ENCODE measurements at places on chromosomes 5 and 9. TPM values are rescaled to one million over a fixed set of nuclear protein-coding genes. Genes with fewer than 3 reads are reported as not detected.

DNA sequence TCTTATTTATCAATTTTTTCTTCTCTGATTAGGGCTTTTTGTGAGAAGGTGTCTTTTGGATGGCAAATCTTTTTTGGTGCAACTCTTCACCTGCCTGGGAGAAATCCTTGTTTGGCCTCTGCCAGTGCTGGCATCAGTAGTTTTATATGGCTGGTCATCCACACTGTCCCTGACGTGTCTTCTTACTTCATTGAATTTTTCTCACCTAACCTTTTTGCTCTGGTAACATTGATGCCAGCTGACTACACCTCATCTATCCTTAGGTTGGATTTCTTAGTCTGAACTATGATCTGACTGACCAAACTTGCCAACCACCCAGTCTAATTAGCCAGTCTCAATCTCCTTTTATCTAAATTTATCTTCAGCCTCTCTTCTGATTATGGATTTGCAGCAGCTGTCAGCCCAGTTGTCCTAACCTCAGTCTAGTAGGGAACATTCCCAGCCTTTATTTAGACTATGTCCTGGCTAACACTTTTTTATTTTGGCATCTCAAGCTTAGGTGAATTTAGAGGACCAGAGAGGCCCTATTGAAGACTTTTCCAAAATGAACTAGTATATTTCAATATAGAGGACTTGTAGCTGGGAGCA lies 10.6 kb upstream of the TMEM38B start:
- no peaks in the 10 kb centered on the region for H3K4me1 ChIP-seq
- H3K4me3 ChIP-seq = no peak overlapping the region
- H3K27me3 ChIP-seq = no peaks in the 10 kb centered on the region
- H3K36me3 ChIP-seq = no peaks in the 10 kb centered on the region
- no peak overlapping the region for H3K27ac ChIP-seq

GRCh38 chr5:111606194-111606593 lies 93.9 kb upstream of the STARD4 start:
- no peaks in the 10 kb centered on the region for H3K27me3 ChIP-seq
- no peak overlapping the region for H3K4me3 ChIP-seq
- no peaks in the 10 kb centered on the region for H3K4me1 ChIP-seq
- H3K27ac ChIP-seq = no peak overlapping the region
- H3K36me3 ChIP-seq = peaks cover 3% of the 10 kb centered on the region

DNA sequence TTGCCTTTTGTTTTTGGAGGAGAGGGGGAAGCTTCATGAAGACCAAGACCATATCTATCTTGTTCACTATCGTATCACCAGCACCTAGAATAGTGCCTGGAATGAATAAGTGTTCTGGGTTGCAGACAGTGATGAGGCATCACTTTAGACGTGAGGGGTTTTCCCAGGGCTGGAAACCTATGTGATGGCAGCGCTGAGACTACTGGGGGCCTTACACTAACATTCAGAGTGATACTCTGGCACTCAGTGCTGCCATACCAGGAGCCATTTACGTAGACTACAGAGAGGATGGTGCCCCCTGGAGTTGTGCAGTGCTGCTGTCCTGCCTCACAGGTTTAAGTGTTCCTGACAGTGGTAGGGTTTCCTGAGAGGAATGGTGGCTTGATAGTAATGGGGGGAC lies 6.9 kb downstream of the CCL19 start:
- peaks cover 12% of the 10 kb centered on the region for H3K36me3 ChIP-seq
- H3K4me1 ChIP-seq = no peaks in the 10 kb centered on the region
- no peak overlapping the region for H3K4me3 ChIP-seq
- no peak overlapping the region for H3K27ac ChIP-seq
- peak; percentile 1 for DNase-seq

DNA sequence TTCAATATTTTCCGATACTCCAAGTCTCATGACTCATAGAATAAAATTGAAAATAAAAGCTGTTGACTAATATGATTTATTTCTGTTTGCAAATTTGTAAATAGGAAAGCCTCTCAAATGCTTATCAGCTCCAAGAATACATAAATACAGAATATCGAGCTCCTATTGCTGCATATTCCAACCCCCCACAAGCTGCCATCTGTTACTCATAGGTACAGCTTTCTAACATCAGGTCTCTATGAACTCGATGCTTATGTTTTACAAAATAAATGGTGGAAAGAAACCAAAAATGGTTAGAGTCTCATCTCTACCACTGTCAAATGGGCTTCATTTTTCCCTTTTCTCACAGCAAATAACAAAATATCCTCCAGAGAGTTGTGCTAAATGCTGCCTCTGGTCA lies 631.6 kb upstream of the CDH18 start:
- no peaks in the 10 kb centered on the region for H3K4me1 ChIP-seq
- DNase-seq = no peak
- H3K4me3 ChIP-seq = no peak overlapping the region
- no peaks in the 10 kb centered on the region for H3K36me3 ChIP-seq
- H3K27me3 ChIP-seq = peaks cover 3% of the 10 kb centered on the region

GRCh38 chr5:139692679-139693308 lies 44.6 kb downstream of the CXXC5 start:
- no peaks in the 10 kb centered on the region for H3K27me3 ChIP-seq
- H3K4me1 ChIP-seq = peaks cover 89% of the 10 kb centered on the region
- peak overlapping the region; percentile 99 for H3K27ac ChIP-seq
- peaks cover 3% of the 10 kb centered on the region for H3K36me3 ChIP-seq
- no peak for DNase-seq
- H3K4me3 ChIP-seq = no peak overlapping the region

DNA sequence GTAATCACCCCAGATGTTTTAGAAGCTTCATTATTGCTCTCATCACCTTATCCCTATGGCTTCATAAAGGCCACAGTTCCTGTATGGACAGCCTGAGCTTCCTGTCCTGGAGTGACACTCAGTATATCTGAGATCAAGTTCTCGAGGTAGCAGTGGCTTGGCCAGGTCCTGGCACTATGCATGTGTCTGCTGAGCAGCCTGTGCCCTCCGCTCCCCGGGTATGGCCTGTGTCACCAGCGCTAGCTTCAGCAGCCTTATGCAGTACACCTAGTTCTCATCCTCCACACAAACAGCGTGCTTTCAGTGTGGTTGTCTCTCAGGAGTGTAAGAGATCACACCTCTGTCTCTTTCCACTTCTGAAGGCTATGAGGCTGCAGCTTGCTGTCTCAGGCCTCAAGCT lies 514.7 kb downstream of the DIRAS2 start:
- H3K27me3 ChIP-seq = peaks cover 11% of the 10 kb centered on the region
- no peak overlapping the region for H3K27ac ChIP-seq
- H3K36me3 ChIP-seq = peaks cover 4% of the 10 kb centered on the region
- DNase-seq = no peak
- no peak overlapping the region for H3K4me3 ChIP-seq

- H3K4me1 ChIP-seq = peaks cover 4% of the 10 kb centered on the region
- H3K27me3 ChIP-seq = no peaks in the 10 kb centered on the region
- H3K27ac ChIP-seq = no peak overlapping the region
- no peak for DNase-seq
Measured at GRCh38 chr9:136534366-136534765, 11.5 kb downstream of the NOTCH1 start.

DNA sequence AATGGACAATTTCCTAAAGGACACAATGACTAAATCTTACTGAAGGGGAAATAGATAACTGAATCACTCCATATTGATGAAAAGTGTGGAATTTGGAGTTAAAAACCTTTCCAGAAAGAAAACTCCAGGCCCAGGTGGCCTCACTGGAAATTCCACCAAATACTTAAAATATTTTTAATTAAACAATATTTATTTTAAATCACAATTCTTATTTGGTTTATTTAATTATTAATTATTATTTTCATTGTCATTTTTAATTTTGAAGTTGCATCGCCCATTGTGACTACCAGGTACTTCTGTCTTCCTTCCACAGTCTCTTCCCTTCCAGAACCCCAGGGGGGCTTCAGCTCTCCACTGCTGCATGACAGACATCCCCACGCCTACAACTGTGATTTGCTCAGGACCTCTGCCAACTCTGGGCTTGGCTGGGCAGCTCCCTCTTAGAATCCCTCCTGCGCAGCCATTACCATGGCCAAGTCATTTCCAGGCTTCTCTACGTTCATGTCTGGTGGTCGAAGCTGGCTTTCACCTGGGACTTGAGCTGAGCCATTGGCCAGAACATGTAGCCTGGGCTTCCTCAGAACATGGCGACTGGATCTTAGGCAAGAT lies 16.4 kb upstream of the GADD45G start:
- H3K27ac ChIP-seq = no peak overlapping the region
- peaks cover 9% of the 10 kb centered on the region for H3K36me3 ChIP-seq
- no peak overlapping the region for H3K4me3 ChIP-seq
- H3K4me1 ChIP-seq = peaks cover 17% of the 10 kb centered on the region
- H3K27me3 ChIP-seq = peaks cover 27% of the 10 kb centered on the region

GRCh38 chr5:81021951-81022687 lies 62.0 kb downstream of the RASGRF2 start:
- peaks cover 9% of the 10 kb centered on the region for H3K4me1 ChIP-seq
- peaks cover 58% of the 10 kb centered on the region for H3K27me3 ChIP-seq
- H3K4me3 ChIP-seq = no peak overlapping the region
- H3K36me3 ChIP-seq = no peaks in the 10 kb centered on the region

DNA sequence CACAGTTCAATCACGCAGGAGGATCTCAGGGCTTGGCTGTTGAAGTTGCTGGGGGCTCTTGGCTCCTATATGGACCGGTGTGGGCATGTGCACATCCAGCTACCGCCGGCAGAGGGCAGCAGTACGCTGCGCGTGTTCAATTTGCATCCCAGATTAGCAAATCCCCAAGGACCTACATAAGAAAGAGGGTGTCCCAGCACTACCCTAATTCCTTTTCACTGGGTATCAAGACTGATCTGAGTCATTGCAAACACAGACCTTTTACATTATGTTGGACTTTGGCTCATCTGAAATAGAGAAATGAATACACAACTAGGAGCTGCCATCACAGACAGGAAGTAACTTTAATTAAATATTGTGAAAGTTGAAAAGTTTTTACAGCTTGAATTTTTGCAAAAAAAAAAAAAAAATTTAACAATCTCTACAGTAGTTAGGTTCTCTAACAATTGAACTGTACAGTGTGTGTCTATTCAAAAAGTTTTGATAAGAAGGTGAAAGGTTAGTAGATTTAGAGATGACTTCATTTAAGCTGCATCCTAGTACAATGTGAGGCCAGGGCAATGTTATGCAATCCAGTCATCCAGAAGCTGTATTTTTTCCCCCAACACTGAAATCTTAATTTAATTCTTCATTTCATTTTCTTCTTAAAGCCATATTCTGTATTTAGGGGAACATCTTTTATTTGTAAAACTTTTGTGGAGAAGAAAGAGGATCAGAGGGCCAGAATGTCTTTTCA lies 404.0 kb downstream of the EBF1 start:
- H3K36me3 ChIP-seq = peaks cover 1% of the 10 kb centered on the region
- no peak for DNase-seq
- H3K4me1 ChIP-seq = peaks cover 84% of the 10 kb centered on the region

DNA sequence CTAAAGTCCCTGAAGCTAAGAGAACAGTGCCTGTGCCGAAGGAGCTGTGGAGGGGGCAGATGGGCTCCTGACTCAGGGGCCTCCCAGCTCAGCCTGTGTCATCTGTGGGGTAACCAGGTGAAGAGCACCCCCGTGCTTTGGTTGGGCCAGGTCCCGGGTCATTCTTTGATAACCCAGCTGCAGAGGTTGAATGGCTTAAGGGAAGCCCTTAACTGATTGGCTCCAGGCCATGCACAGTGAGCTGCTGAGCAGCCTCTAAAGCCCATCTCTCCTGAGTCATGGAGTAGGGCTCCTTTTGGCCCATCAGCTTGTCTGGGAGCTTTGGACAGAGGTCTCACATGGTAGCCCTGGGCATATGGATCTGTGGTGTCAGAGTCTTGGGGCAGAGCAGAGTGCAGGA lies 28.7 kb downstream of the COL27A1 start:
- H3K4me1 ChIP-seq = peaks cover 34% of the 10 kb centered on the region
- H3K4me3 ChIP-seq = no peak overlapping the region
- H3K36me3 ChIP-seq = peaks cover 19% of the 10 kb centered on the region
- no peak for DNase-seq
- H3K27ac ChIP-seq = no peak overlapping the region

DNA sequence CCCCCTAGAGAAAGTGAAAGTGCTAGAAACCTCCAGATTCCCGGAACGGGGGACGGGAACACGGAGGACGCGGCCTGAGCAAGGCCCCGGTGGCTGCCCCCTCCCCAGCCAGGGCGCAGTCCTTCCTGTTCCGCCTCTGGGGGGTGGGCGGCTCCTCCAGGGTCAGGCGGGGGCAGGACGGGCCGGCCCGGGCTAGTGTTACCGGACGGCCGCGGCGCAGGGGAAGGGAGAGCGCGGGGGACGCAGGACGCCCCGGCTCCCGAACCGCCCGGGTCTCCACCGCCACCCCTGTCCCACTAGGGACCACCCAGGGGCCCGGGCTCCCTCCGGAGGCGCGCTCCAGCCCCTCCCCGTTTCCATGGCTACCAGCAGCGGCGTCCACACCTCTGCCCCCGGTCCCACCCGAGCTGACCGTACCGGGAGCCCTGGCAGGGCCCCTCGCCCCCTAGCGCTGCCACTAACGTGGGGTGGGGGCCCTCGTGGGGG lies 579 bp downstream of the SLC12A7 start:
- no peak for DNase-seq
- peak overlapping the region; percentile 72 for H3K4me3 ChIP-seq
- H3K27me3 ChIP-seq = peaks cover 8% of the 10 kb centered on the region
- H3K36me3 ChIP-seq = no peaks in the 10 kb centered on the region
- peaks cover 3% of the 10 kb centered on the region for H3K4me1 ChIP-seq

GRCh38 chr5:94218374-94218773 lies 400.0 kb downstream of the KIAA0825 start:
- H3K4me1 ChIP-seq = peaks cover 26% of the 10 kb centered on the region
- peak overlapping the region; percentile 57 for H3K27ac ChIP-seq
- DNase-seq = no peak
- no peaks in the 10 kb centered on the region for H3K27me3 ChIP-seq
- H3K36me3 ChIP-seq = no peaks in the 10 kb centered on the region

DNA sequence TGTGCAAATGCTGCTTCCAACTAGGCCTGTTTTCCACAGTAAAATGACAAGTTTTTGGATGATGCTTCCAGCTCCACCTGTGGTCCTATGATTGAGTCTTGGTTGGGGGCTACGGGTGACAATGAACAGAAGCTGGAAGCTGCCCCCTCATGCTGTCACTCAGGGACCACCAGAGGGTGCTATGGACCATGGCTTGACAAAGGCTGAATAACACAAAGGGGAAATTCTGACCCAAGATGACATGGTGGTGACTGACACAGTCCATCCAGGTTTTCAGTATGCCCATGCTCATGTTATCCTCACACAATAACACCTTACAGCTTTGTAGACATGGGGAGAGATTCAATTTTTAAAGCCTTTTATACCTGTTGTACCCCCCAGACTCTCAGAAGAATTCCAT lies 23.9 kb upstream of the SAP30L start:
- no peaks in the 10 kb centered on the region for H3K27me3 ChIP-seq
- no peak for DNase-seq
- H3K4me3 ChIP-seq = no peak overlapping the region

DNA sequence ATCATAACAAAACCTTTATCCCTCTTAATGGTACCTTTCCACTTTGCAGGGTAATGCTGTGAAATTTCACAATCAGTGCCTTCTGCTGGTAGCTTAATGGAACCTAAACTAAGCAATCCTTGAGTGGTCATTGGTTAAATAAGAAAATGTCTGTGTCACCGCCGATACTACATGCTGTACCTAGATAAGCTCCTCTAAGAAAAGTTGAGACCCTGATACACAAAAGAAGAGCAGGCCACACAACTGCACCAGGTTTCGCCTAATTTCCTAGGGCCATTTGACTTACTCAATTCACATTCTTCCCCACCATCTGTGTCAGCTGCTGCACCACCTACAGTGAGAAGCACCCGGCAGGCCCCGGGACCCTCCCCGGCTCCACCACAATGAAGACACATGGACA lies 9.0 kb upstream of the EDF1 start:
- H3K36me3 ChIP-seq = no peaks in the 10 kb centered on the region
- no peak overlapping the region for H3K27ac ChIP-seq
- H3K4me3 ChIP-seq = no peak overlapping the region
- no peak for DNase-seq
- peaks cover 3% of the 10 kb centered on the region for H3K27me3 ChIP-seq

Gene DMRTA1
- total RNA-seq = 5.2 TPM

Gene TLE1
- total RNA-seq = 17.1 TPM

Gene C5orf52
- not detected for total RNA-seq

Gene FUT7
- total RNA-seq = not detected

Gene MAP1B
- total RNA-seq = 316 TPM

Gene RAB24
- 31.5 TPM for total RNA-seq
